ENCODE measurements at places on chromosomes 13 and 19.

GRCh38 chr13:112451512-112452379, 75.6 kb downstream of the SPACA7 start:
- DNase-seq: peak; percentile 53

DNA sequence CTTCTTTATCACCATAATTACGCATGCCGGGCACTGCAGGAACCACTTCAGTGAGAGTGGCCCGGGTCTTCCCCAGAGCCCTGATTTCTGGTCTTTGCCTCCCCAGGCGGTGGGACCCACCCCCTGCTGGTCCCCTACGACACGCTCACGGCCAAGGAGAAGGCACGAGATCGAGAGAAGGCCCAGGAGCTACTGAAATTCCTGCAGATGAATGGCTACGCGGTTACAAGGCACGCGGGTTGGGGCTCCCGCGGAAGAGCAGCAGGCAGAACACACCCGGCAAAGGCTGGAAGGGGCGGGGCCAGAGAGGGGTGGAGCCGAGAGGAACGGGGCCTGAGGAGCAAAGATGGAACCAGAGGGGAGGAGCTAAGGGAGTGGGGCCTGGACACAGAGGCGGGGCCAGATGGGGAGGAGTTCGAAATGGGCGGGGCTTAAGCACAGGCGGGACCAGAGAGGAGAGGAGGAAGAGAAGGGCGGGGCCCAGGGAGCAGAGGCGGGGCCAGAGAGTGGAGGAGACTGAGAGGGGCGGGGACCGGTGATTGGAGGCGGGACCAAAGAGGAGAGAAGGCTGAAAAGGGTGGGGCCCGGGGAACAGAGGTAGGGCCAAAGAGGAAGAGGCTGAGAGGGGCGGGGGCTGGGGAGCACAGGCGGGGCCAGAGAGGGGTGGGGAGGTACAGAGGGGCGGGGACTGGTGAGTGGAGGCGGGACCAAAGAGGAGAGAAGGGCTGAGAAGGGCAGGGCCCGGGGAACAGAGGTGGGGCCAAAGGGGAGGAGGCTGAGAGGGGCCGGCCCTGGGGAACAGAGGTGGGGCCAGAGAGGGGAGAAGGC, 73.4 kb downstream of the RYR1 start:
- no peak for DNase-seq

GRCh38 chr19:2234996-2235380, 1.1 kb downstream of the PLEKHJ1 start:
- DNase-seq: no peak

DNA sequence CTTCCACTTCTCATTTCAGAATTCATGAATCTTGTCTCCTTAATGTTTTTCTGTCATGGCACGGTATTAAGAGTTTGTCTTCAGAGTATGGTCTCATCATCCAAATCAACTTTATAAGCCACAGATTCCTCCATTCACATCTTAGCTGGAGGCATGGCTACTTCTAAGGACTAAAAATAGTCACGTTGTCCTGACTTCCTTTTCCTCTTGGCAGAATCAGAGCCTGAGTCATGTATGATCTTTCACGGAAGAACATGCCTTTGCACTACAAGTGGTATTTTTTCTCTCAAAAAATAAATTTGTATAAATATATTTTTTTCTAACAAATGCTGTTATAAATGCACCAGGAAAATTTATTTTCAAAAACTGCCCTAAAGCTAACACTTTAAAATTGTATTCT, 71.4 kb downstream of the ALOX5AP start:
- no peak for DNase-seq

- no peak for DNase-seq
Observed at GRCh38 chr13:41751734-41752445, 209.0 kb downstream of the VWA8 start.

DNA sequence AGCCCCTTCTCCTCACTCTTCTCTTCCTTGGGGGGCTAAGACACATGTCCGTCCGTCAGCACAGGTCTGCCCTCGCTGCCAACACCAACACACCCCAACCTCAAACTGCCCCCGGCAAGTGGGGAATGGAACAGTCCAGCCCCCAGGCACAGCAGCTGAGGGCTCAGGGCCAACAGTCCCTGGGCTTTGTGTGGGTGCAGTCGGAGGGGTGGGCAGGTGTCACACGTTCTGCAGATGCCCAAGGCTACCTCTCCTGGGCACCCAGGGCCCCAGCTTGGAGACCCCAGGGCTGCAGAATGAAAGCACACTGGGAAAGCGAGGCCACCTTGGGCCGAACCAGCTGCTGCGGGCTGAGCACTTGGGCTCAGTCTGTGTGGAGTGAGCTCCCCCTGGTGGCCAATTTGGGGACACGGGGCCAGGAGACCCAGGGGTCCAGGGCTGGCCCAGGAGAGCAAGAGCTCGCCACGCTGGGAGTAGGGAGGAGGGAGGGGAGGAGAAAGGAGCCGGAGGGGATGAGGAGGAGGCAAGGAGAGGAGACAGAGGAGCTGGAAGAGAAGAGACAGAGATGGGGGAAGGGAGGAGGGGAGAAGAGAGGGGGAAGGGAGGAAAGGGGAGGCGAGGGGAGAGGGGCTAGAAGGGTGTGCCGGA, 14.0 kb upstream of the ATP8B3 start:
- peak; percentile 78 for DNase-seq

GRCh38 chr19:12035220-12036172, at the start of gene ZNF433:
TSS of gene ZNF433 (minus strand) at chr19:12035679. CDS start at chr19:12035539, 140 bp downstream.
- peak; percentile 96 for DNase-seq

DNA sequence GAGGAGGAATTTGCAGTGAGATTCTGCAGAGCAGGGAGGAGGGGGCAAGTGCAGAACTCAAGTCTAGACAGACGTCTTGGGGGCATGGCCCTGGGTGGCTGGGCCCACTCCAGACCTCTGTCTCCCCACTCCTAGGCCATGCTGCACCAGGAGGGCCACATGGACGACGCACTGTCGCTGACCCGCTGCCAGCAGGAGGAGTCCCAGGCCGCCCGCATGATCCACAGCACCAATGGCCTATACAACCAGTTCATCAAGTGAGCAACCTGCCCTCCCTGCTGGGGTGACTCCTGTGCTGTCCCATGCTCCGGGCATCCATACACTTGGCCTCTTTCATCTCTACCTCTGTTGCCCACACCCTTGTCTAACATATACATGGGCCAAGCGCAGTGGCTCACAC, 18.1 kb downstream of the RYR1 start:
- no peak for DNase-seq

DNA sequence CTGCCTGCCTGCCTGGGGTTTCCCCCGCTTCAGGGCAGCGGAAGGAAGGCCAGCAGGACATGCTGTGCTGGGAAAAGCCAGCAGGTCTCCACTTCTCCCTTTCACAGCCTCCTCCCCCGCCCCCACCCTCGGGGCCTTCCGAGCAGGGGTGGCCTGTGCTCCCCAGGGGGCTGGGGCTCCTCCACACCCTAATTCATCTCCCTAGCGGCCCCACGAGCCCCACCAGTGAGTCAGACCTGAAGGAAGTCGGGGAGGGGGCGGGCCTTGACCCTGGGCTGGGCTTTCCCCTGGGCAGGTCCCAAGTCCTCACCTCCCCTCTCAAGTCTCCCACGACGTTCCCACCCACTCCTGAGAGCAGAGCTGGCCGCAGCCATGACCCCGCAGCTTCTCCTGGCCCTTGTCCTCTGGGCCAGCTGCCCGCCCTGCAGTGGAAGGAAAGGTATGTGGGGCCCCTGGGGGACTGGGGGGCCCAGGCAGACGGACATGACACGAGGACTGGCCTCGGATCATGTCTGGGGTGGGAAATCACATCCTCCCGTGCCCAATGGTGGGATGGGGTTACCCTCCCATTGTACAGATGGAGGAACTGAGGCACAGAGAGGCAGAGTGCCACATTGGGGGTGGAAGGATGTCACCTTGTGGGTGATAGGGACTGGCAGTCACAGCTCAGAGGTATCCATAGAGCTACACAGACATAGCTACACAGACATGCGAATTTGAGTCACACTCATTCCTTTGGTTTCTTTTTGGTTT, at the start of gene EBI3:
Gene EBI3 (plus strand): TSS at position 345 of the 753 bp plus-strand sequence. CDS start 28 bp downstream, at position 373.
- DNase-seq: no peak

DNA sequence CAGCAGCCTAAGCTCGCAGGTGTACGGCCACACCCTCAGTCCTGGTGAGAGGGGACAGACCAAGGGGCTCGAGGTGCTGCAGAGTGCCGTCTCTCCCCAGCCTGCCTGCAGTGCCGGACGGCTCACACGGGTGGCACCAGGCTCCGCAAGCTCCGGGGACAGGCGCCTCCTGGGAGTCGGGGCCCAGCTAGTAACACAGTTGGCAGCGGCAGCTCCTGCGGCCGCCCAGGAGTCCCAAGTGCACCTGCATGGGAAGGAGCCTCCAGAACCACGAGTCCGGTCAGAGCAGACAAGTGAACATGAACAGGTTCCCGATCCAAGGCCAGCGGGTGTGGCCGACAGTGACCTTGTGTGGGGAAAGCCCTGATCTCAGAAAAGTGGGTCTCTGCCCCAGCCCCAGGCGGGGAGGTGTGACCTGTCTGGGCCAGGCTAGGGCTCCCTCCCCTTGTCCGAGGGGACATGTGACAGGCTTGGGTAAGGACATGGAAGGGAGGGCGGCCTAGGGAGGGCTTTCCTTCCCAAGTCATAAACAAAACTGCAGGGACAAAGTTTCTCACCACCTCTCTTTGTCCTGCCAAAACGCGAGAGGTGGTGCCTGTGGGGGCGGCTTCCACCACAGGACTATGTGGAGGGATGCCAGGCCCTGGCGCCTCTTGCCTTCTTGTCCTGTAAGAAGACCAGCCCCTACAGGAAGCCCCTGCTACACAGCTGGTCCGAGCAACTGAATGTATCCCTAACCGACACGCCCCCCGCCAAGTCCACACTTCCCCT, 46.5 kb downstream of the MLLT1 start:
- DNase-seq: peak; percentile 76

DNA sequence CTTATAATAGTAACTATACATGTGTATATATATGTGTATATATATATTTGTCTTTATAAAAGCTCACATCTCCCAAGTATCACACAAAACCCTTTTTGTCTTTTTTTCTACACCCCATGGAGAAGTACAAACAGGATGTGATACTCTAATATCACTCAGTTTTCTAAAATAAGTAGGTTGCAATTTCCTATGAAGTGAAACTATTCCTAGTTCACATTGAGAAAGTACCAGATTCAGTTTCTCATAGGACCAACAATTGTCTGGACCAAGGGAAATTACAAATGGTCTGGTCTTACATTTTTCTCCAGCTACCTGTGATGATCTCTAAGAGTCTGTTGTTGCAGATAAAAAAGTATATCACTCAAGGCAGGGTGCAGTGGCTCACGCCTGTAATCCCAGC, 17.9 kb upstream of the LILRB1 start:
- DNase-seq: no peak

- DNase-seq: no peak
Observed at GRCh38 chr19:20503476-20503875, 62.1 kb downstream of the ZNF737 start.

DNA sequence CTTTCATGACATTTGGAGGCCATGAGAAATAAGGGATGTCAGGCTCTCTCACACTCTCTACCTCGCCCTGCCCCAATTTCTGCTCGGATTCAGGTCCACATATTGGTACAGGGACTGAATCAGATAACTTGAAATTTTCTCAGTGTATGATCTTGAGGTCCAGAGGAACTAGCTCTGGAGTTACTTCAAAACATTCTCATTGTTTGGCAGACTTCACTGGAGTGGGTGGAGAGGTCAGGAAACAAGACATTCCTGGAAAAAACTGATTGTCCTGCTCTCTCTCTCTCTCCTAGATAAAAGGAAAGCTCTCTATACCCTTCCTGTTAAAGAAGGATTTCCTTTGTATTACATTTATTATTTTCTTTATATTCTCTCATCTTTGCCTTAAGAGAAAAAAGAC, 428.1 kb upstream of the DACH1 start:
- DNase-seq: no peak

DNA sequence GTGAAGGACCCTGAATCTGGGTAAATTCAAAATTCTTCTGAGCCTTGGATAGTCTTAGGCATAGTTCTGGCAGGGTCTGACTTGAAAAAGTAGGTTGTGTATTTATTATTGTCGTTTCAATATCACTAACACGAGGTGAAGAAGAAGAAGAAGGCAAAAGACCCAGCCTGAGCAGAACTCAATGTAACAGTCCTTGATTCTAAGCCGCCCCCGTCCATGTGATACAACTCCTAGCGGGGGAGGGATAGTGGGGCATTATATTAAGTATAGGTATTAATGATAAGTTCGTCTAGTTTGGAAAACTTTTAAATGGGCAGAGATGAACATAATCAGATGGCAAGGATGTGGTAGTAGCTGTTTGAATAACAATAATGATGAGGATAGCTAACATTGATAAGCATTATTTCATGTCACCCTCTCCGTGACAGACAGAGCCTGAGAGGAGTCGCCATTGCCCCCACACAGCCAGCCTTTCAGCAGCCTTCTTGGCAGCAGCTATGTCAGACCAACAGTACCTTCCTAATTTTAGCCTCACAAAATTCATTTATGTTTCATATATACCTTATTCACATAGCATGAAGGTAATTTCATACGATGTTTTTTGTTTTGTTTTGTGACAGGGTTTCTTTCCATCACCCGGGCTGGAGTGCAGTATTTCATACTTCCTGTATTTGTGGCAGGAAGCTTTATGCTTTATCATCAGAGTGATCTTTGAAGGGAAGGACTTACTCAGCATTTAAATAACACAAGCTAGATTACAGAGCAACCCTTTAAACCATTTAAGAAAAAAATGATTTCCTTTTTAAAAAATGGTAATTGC, 64.4 kb upstream of the NPAS1 start:
- DNase-seq: no peak

GRCh38 chr13:106874323-106874722, 306.4 kb upstream of the ARGLU1 start:
- DNase-seq: no peak

DNA sequence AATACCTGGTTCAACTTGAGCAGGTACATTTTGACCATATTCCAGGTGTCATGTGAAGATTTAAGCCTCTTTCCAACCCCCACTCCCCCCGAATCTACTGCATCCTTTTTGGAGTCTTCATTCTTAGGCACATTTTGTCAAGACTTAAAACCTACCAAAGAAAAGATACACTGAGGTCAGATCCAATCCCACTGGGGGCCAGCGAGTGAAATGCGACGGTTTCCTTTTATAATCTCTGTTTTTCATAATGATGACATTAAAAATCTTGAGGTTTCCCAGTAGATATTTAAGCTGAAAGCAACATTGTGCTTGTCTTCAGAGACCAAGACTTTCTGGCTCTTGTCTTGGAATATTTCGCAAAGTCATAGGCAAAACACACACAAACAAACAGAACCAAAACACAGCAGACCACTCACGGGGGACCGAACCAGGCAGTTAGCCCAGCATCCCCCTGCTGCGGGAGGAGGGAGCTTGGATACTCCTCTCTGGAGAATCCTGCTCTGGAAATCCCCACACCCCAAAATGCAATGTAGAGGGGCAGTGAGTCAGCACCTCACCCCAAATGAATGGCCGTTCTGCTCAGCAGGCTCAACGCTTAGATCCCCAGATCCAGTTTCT, 506 bp upstream of the GAS6 start:
- DNase-seq: no peak
